ENCODE measurements at places on chromosomes 1 and 21.
A peak's percentile ranks its signal among the peaks of the same experiment; 100 is the strongest.

DNA sequence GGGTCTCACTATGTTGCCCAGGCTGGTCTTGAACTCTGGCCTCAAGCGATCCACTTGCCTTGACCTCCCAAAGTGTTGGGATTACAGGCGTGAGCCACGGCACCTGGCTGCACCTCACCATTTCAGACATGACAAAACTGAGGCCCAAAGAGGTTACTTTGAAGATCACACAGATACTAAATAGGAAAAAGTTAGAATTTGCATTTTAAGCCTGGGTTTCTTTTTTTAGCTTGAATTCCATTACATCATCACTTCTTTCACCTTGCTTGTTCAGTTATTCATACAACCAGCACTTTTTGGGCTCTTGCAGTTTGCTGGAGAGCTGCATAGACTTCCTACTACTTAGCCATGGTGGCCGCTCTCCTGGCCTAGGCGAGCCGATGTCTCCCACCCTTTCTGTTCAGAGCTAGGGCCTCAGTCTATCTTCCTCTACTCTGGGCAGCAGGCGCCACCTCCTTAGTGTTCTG is 16.3 kb upstream of the CD2 start:
- peak; percentile 70 for DNase-seq

DNA sequence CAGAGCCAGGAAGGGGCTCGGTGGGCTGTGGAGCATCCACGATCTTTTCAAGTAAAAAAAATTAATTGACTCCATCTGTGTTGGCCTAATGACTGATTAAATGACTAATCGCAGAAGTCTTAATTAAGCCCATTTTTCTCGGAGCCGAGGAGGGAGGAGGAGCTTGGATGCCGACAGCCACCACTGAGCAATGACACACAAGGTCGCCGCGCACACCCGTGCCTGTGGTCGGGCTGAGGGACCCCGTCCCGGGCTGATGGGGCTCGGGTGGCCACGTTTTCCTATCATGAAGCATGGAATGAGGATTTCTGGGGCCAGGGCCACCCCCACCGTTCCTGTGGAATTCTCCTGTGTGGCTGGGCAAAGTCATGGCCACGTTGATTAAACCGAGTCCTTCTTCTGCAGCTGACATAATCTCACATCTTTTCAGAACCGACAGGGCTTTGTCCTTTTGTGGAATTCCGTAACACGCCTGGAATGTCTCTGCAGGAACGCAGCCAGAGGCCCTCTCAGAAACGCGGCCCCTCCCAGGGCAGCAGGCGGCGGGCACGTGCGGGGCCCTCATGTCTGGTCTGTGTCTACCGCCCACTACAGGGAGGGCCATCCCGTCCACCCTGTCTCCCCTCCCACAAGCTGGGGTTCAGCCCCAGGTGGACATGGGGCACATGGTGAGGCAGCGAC is 60.7 kb downstream of the MORN1 start:
- no peak for DNase-seq

DNA sequence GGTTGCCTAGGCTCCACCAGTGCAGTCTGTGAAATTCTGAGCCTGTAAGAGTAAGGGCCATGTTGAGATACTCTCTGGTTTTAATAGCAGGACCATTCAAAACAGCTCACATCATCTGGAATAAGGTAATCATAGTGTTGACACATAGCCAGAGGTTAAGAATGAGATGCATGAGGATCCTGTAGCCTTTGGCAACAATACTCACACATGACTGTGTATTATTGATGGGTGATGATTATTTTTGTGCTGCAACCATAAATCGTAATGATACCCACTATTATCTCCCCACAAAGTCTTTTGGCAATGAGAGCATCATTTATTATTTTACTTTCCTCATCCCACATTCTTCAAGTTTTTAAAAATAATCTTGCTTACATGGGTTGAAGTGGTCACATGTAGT is 35.5 kb downstream of the KCNK2 start:
- DNase-seq: no peak

DNA sequence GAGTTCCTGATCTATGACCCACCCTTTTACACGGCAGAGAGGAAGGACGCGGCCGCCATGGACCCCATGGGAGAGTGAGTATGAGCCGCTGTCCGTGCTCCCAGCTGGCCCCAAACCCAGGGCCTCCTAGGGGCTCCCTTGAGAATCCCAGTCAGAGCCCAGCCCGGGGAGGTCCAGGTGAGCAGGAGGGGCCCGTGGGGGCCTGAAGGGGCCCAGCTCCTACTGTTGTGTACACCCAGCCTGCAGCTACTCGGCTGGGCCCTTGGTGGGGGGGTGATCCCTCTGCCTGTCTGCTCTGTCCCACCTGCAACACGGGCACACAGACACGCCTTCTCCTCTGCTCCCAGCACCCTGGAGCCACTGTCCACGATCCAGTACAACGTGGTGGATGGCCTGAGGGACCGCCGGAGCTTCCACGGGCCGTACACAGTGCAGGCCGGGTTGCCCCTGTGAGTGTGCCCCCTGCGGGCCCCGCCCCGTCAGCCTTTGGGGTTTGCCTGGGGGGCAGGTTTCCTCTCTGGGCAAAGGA is 28.6 kb upstream of the LRRC3 start:
- DNase-seq: no peak

- no peak for DNase-seq
These were observed 396.0 kb upstream of the USP24 start for GRCh38 chr1:55611123-55611522.

DNA sequence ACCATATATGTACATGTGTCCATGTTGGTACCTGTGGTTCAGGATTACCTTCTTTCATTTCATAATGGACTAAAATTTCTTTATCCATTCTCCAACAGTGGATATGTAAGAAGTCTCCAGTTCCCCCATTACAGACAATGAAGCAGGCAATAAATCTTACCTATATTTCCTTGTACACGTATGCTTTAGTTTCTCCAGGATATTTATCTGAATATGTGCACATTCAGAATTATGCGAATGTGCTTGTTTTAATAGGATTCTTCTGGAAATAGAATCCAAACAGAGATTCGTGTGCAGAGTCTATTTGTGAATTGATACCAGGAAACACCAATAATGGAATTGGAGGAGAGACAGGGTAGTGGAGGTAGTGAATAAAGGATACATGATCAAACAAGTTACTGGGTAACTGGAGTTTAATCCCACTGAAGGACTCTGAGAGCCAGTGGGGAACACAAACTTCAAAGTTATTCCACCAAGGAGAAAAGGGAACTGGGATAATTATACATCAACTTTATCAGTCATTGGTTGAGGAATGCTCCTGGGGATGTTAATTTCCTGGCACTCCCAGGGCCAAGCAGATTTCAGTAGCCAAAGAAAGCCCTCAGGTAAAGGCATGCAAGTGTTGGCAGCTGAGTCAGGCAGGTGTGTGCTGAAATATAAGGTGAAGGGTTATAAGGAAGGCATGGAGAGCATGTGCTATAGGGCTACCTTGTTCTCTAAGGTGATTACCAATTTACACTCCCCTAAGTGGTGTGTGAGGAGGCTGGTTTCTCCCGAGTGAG is 374.9 kb upstream of the PBX1 start:
- DNase-seq: no peak

DNA sequence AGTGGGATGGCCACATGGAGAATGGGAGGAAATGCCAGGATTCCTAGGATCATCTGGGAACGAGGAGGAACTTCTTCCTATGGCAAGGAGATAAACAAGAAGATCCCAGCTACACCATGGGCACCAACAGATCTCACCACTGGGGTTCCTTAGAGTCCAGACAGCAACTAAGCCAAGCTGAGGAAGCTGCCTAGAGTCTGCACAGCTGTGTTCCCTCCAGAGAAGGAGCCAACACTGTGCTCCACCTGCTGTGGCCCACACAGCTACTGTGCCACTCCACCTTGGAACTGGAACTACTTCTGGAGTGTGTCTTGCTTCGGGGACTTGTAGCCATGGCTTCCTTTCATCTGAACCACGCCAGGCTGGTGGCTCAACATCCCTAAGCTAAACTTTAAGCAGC is 6.0 kb downstream of the IFNAR1 start:
- no peak for DNase-seq

DNA sequence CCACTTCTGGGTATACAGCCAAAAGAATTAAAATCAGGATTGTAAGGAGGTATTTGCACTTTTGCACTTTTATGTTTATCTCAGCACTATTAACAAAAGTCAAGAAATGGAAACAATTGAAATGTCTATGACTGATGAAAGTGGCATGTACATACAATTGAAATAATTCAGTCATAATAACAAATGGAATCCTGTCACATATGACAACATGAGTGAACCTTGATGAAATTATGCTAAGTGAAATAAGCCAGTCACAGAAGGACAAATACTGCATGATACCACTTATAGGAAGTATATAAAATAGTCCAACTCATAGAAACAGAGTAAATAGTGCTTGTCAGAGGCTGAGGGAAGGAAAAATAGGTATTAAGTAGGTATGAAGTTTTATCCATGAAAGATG is 3.4 kb upstream of the SPTA1 start:
- DNase-seq: no peak

- DNase-seq: no peak
These were observed 213.2 kb downstream of the TNR start for GRCh38 chr1:175530183-175530582.

DNA sequence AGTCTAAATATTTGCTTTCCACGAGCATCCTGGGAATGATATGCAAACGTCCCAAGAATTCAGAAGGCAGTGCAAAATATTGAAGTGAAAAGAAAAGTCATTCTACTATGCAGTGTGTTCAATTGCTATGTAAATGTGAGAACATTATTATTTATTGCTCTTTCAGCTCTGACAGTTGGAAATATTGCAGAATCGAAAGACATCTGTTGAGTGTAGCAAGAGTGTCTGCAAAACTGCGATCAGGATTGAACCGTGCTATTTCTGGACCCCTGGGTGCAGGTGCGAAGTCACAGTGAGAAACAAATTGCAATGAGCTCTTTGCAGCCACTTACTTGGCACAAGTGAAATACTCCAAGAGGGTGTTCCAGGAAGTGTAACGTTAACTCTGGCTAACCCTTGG is 566.4 kb downstream of the AJAP1 start:
- no peak for DNase-seq

DNA sequence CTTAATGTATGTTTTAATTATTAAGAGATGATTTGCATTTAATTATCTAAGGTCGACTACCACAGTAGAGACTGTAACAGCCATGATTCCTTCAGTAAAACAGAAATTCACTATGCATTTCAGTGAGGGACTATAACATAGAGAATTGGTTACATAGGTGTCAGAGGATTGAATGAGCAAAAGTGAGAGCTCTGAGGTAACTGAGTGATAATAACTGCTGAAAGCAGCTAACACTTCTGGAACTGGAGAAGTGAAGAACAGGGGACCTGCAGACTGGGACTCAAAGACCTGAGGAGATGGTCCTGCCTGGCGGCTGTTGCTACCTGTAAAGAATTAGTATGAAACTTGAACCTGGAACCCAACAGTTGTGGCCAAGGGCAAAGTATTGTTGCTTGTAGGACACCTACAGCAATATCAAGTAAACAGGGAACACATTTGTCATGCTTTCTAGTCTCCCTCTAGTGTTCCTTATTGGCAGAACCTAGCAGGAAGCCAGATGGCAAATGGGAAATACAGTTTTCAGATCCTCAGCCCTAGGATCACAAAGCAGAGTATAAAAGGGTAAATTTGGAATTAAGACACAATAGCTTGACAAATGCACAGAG is 110.6 kb downstream of the HS2ST1 start:
- peak; percentile 5 for DNase-seq

- no peak for DNase-seq
These were observed 99.3 kb downstream of the XPR1 start for GRCh38 chr1:180731131-180731530.

DNA sequence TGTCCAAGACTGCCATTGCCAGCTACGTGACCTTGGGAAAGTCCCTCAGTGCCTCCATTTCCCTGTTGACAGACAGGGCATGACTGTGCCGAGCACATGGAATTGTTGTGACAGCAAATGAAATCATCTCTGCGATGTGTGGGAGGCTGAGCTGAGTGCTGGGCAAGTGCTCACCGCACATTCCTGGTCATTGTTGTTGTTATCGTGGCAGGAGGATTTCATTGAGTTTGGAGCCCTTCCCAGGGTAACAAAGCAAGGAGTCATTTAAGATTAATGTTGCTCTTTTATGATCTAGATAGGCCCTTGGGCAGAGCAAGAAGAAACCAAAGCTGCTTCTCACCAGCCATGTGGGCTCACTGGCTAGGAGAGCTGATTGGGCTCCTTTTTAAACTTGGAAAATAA is 39.6 kb upstream of the ITPKB start:
- no peak for DNase-seq

- no peak for DNase-seq
These were observed 52.7 kb downstream of the TGFB2 start for GRCh38 chr1:218397752-218398339.

DNA sequence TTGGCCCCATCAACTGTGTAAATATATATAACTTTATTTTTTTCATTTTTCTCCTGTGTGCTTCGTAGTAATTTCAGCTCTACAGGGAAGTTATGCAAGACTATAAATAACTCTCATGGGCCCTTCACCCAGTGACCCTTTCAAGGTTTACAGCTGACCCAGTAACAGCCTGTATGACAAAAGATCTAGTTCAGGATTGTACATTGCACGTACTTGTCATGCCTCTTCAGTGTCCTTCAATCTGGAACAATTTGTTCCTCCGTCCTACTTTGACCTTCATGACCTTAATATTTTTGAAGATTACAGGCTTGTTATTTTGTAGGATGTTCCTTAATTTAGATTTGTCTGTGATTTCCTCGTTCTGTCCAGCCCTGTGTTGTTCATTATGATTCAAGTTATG is 40.5 kb downstream of the BRINP2 start:
- no peak for DNase-seq

DNA sequence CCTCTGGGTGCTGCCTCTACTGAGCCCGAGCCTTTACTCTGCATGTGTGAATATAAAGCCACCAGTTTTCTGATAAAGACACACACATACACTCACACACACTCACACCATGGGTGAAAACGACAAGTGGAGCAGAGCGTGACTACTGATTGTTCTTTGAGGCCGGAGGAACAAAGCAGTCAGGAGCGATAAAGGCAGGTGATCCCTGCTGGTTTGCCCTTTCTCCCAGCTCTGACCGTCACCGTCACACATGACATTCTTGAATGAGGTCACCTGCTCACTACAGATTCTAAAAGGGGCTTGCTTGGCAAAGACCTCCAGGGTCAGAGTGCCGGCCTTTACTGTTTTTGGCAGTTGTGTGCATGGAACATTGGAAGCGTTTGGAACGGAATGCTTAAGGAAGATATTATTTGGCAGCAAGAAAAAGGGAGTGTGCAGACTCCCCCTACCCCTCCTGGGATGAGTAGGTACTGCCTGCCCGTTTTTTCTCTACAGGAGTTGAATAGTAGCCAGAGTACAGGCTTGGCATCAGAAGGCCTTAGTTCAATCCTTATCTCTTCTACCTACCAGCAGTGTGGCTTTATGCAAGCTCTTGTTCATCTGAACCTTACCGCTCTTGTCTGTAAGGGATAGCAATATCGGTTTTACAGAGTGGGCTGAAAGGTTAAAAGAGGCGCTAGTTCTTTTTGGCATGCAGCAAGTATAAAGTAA is 79.7 kb downstream of the PBX1 start:
- no peak for DNase-seq

DNA sequence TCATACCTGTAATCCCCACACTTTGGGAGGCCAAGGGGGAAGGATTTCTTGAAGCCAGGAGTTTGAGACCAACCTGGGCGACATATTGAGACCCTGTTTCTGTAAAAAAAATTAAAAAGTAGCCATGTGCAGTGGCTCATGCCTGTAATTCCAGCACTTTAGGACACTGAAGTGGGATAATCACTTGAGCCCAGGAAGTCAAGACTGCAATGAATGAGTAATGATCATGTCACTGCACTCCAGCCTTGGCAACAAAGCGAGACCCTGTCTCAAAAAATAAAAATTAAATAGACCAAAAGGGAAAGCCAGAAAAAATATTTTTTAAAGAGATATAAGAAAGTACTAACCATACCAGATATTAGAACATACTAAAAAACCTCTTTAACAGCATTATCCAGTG is 44.7 kb upstream of the LYPLAL1 start:
- no peak for DNase-seq

GRCh38 chr1:72462186-72462905 is 180.0 kb upstream of the NEGR1 start:
- DNase-seq: no peak
